ENCODE measurements at places on chromosomes 6 and 20.

DNA sequence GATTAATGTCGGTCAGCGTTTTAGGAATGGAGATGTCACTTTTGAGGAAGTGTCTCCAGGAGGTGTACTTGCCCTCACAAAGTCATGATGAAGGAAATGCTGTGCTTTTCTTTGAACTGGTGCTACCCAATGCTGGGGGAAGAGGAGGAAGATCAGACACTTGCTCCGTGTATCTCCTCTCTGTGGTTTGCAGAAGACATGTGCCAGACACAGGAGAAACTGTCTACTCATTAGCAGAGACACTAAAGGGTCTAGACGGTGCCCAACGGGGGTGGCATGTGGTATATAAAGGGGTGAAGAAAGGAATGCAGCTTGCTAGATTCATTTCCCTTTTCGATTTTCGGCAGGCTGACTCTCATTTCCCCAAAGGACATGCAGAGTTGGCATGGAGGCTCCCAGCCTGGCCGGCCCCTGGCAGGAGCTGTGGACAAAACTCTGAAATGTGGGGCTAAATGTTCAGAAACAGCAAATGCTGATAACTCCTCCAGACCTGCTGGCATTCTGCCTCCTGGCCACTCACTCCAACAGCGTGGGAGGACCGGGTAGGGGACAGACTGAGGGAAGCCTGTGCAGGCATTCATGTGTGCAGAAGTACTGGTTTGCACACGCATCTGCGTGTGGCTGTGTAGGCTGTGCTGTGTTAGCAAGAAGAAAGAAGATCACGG lies 59.6 kb upstream of the QKI start:
- no peak overlapping the region for H3K27ac ChIP-seq
- no peaks in the 10 kb centered on the region for H3K36me3 ChIP-seq
- no peaks in the 10 kb centered on the region for H3K27me3 ChIP-seq
- DNase-seq: no peak
- no peaks in the 10 kb centered on the region for H3K4me1 ChIP-seq
- H3K4me3 ChIP-seq: no peak overlapping the region

DNA sequence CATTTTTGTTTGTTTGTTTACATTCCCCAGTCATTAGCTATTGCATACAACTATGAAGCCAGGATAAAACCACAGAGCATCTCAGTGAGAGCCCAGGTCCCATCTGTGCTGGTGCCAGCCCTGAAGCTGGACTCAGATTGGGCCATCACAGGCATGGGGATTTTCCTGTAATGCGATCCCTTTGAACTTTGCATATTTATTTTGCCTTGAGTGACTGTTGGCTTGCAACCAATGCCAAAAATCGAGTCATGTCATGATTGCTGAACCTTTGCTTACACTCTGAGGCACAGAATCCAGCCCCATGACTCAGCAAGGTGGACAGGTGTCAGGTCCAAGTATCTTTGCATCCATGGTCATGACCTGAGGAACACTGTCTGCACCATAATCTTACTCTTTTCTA lies 46.2 kb upstream of the GGTLC1 start:
- H3K36me3 ChIP-seq: peaks cover 13% of the 10 kb centered on the region
- DNase-seq: no peak
- no peak overlapping the region for H3K27ac ChIP-seq
- no peak overlapping the region for H3K4me3 ChIP-seq

- no peaks in the 10 kb centered on the region for H3K27me3 ChIP-seq
- no peak overlapping the region for H3K27ac ChIP-seq
- no peak overlapping the region for H3K4me3 ChIP-seq
- H3K36me3 ChIP-seq: peaks cover 31% of the 10 kb centered on the region
- peaks cover 4% of the 10 kb centered on the region for H3K4me1 ChIP-seq
- no peak for DNase-seq
Observed at GRCh38 chr20:48667481-48667880, 160.3 kb downstream of the PREX1 start.

GRCh38 chr20:1456300-1456699 lies 10.3 kb downstream of the NSFL1C start:
- DNase-seq: no peak
- H3K36me3 ChIP-seq: peaks cover 61% of the 10 kb centered on the region
- H3K4me3 ChIP-seq: no peak overlapping the region
- H3K27ac ChIP-seq: no peak overlapping the region

Data from activated CD4-positive, alpha-beta T cell treated with anti-CD3 and anti-CD28 coated beads, Interleukin-2, amount 10 ng/mL, durations not matched to agents 7 days and 5 days (primary cell).